ENCODE measurements at places on chromosomes 3 and 15.
A peak's percentile ranks its signal among the peaks of the same experiment; 100 is the strongest.

- DNase-seq, result peak; percentile 70
Observed at GRCh38 chr3:18445401-18446148, 20.4 kb upstream of the SATB1 start.

DNA sequence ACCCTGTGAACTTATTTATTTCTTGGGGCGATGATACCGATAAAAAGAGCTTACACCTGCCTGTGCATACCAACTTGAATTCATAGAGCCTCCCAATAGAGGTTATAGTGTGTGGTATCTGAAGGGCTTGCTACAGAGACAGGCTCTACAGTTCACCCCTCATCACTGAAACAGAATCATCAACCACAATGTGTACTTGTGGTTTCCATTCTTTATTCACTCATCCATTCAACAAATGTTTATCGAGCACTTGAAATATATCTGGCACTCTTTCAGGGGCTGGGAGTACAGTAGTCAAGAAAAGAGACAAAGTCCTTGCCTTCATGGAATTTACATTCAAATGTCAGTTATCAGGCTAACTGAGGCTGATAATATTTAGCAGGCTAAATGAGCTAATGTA, 134.4 kb upstream of the SKOR1 start:
- DNase-seq, result no peak

DNA sequence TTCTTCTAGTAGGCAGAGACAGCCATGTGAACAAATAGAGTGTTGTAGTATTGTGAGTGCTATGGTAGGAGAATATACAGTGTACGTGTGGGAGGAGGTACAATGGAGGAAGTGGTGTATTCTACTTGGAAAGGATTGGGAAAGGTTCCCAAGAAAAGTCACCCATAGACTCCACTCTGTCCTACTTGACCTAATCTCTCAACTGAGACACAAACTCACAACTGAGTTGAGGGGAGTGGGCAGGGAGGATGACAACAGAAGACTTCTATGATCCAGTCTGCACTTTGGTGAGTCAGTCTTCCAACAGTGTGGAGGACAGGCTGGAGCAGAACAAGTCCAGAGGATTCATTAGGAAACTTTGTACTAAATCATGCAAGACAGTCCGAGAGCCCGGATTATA, 28.8 kb upstream of the AQP9 start:
- DNase-seq, result no peak

GRCh38 chr15:51071578-51071977, 23.1 kb downstream of the TNFAIP8L3 start:
- DNase-seq, result no peak

DNA sequence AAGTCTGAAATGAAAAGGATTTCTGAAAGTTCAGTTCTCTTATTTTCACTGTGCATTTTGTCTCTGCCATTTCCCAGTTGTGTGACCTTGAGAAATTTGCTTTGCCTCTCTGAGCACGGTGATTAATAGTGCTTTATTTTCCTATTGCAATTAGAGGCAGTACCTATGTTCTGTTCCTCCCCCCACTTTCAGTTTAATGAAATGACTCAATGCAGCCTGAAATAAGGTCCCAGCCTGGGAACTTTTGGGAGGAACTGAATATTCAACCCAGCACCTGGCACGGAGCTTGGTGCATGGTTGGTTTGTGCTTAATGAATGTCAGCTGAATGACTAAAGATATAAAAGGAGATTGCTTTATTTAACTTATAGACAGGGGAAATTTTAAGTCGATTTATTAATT, 352.6 kb downstream of the PDCD6IP start:
- DNase-seq, result no peak

DNA sequence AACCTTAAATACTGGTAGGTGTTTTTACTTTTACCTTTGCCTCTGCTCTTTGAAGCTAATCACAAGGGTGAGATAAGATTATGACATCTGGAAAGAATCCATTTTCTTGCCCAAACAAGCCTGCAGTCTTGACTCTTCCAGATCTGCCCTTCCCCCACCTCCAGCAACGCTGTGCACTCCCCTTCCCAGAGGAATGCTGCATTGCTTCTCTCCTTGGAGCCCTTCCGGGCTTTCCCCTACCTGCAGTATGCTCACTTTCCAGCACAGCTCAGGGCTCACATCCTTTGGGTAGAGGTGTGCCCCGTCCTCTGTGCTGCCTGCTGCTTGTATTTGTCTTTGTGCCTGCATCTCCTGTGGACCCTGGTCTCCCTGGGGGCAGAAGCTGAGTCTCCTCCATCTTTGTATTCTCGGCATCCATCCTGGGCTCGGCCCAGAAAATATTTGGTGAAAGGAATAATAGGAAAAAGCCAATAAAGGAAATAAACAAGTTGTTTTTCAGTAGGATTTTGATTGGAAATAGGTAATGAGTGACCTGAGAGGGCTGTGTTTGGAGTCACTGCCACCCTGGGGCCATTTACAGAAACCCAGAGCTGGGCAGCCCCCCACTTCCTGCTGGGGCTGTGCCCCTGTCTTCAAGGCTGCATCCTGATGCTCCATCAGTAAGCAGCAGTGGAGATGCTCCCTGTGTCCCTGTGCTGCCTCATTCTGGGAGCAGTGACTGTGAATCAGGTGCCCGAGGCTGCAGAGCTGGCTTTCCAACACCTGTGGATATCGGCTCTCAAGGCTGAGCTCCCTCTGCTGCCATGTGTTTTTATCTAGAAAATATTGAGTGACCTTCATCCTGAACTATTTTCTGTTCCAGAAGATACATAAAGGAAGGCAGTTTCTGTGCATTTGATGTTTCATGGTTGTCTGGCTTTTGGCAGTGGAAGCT, 117.5 kb downstream of the EEFSEC start:
- no peak for DNase-seq

DNA sequence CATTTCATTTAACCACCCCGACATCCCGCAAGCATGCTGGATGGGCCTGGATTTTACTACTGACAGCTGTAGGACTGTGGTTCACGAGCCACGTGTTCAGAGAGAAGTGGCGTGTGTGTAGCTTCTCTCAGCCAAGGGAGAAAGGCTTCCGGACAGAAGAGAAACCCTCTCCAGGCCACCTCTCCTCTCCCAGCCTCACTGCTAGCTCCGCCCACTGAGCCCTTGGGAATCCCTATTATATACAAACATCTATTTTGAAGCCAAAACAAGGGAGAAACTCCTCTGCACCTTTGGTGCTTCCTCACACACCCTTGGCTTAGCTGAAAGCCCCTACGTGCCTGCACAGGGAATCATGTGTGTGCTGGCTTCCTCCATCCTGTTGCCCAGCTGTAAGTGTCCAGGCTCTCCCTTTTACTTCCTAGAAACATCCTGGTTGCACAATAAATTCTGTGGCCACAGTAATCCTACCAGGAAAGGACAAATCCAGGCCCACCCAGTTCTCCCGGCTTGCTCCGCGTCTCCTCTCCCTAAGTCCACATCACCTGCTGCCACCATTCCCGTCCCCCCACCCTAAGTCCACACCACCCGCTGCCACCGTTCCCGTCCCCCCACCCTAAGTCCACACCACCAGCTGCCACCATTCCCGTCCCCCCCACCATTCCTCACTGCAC, 30.5 kb downstream of the PCSK6 start:
- no peak for DNase-seq

- DNase-seq, result no peak
Observed at GRCh38 chr15:91412138-91412928, 312.3 kb downstream of the SV2B start.

- DNase-seq, result no peak
Observed at GRCh38 chr15:75357976-75358673, 10.3 kb downstream of the MAN2C1 start.

DNA sequence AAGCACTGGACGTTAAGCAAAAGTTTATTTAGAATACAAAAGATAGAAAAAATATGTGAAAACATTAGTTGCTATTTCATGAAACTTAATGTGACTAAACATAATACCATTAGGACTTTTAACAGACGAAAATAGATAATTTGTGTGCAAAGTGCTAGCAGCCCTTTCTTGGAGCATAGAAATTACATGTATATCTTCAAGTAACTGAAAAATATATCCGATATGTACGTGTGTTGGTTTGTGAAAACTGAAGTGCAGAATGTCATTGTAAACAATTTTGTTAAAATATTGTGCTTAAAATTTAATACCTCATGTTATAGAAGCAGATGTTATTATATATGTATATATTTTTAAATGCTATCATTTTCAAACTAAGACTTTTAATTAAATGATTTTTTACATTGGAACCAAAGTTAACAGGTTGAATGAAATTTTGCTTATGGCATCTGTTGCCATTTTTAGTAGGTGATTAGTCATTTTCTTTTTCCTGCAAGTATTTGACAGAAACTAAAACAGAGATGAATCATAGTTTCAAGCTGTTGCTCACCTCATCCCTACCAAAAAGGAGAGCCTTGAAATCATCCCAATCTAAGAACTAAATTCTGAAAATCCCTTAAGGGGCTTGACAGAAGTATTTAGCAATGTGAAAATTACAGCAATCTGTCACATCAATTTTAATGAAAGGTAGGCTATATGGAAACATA, 334.8 kb downstream of the NAALADL2 start:
- no peak for DNase-seq

DNA sequence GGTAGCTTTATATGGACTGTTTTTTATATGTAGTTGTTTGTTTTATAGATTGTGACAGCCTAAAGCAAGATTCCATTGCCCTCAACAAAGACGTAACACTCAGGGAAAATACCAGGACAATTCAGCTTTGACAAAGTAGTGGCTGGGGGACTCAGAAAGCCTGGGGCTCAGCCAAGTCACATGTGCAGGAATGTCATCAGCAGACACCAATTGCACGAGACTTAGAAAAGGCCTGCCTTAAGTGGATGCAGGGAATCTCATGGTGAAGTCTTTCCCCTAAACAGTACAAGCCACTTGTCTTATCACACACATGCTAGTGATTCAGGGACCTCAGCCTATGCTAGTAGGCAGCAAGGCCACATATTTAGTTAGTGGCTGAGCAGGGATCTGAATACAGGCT, 381.8 kb upstream of the THBS1 start:
- DNase-seq, result no peak

DNA sequence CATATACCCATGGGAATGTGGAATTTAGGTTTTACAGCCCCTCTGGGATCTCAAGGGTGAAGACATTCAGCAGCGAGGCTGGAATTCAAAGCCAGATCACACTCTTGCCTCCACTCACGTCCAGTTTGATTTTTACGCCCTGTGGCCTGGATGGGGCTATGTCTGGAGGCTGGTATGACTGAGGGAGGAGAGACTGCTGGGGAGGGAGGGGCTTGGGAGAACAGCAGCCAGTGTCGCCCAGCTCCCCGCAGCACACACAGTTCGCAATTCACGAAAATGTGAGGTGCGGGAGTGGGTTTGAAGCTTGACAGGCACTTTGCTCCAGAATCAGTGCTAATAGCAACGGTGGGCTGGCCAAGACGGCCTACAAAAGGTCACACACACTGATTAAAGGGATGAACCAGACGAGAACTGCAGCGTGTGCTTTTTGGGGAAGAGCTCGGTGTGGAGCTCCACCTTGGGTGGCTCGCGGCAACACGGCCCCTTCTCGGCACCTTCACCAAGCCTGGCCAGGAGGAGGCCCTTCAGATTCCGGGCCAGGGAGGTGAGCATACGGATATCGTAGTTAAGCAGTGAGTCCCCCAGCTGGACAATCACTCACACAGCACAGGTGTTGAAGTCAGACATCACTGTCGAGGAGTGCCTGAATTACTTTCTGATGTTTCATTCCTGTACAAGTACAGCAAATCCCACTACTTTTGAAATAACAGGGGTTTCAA, 16.4 kb downstream of the EHD4 start:
- DNase-seq, result no peak

DNA sequence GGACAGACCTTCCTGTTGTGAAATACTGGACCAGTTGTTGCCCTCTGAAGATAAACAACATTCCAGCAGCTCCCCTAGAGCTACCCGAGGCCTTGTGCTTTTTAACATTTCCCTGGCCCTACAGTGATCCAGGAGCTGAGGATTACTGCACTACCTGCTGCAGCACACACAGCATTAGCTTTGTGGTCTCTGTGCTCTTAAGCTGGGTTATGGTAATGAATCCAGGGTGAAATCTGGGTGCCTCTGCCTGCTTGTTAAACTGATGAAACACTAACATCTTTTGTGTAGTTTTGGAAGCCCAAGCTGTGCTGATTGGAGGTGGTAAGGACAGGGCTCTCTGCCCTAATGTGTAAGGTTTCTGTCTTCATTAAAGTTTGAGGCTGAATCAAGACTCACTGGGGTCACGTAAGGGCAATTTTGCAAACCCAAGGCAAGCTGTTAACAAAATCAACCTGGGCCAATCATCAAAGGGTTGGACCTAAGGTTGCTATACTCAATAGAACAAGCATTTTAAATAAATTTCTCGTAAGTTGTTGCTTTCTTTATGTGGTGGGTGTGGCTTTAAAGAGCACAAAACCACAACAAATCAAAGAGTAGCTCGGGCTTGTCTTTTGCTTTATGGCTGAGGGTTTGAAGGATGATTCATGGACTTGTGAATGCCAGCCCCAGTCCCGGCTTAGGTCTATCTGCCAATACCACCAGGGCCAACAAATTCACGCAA, 183.9 kb downstream of the TPRG1 start:
- peak; percentile 56 for DNase-seq

GRCh38 chr3:134068429-134068828, 38.7 kb upstream of the SLCO2A1 start:
- no peak for DNase-seq

- DNase-seq, result no peak
Observed at GRCh38 chr15:67564968-67565345, 22.5 kb downstream of the MAP2K5 start.

GRCh38 chr3:39506863-39507262, 39.4 kb downstream of the MOBP start:
- no peak for DNase-seq

GRCh38 chr3:23292432-23292831, 89.3 kb downstream of the UBE2E2 start:
- no peak for DNase-seq

- no peak for DNase-seq
Observed at GRCh38 chr3:172260381-172260780, 187.9 kb downstream of the GHSR start.

DNA sequence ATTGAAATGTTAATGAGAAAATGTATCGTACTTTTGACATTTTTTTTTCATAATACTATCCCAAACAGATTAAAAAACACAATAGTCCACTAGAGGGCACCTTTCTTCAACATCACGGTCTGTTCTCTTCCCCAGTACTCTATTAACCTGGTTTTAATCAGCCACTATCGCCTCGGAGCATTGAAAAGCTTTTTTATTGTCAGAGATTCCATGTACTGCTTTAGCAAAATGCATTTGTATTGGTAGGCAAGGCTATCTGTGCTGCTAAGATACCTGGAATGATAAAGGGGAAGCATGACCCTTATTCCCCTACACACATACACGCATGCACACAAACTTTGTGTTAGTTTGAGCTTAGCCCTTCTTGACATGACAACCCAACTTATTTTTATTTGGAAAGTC, 160.1 kb upstream of the IL12A start:
- no peak for DNase-seq

- no peak for DNase-seq
Observed at GRCh38 chr3:133691273-133692107, 29.7 kb upstream of the TOPBP1 start.

GRCh38 chr3:102307442-102307841, 127.4 kb upstream of the ZPLD1 start:
- no peak for DNase-seq

- DNase-seq, result no peak
Observed at GRCh38 chr3:176814285-176814684, 383.0 kb downstream of the TBL1XR1 start.

Data from activated CD4-positive, alpha-beta T cell treated with anti-CD3 and anti-CD28 coated beads for 4 hours (primary cell).